ENCODE measurements at places on chromosomes 5 and 9.

DNA sequence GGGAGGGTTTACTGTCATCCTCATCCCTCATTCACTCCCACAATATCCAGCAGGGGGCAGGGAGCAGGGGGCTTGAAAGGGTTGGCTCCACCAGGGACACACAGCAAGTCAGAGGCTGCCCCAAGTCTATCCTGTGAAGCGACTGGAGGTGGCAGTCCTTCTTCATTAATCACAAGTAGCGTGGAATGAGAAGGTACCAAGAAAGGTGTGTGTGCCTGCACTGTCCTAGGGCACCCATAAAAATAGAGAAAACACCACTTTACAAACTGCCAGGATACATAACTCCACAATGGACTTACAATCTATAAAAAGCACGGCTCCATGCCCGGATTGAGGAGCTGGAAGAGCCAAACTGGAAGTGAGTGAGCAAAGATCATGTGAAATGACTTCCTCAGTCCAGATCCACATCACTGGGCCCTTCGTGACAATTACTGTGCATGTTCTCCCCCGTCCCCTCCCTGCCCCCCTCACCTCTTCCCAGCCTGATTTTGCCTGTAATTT, 183.9 kb downstream of the SLIT3 start:
- DNase-seq, result no peak

GRCh38 chr9:84856181-84856632, 186.7 kb downstream of the NTRK2 start:
- no peak for DNase-seq

- DNase-seq, result no peak
Observed at GRCh38 chr5:72427488-72428437, 79.4 kb downstream of the ZNF366 start.

- DNase-seq, result no peak
Observed at GRCh38 chr5:64746446-64746845, 22.0 kb downstream of the SREK1IP1 start.

DNA sequence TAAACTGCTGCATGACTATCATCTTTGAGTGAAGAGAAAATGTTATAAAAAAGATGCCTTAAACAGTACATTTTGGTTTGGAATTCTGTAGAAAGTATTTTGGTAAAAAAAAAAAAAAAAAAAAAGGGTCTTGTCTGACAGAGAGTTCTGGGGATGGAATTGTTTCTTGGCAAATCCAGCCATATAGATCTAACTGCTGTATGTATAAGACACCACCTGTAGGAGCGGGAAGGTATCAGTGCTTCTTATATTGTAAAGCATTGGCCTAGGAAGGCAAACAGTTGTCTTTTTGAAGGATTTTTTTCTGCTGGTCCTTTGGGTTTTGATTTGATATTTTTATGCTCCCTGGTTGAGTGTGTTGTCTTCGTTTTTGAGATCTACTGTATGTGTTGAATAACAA, 2.8 kb downstream of the PURA start:
- DNase-seq, result no peak

DNA sequence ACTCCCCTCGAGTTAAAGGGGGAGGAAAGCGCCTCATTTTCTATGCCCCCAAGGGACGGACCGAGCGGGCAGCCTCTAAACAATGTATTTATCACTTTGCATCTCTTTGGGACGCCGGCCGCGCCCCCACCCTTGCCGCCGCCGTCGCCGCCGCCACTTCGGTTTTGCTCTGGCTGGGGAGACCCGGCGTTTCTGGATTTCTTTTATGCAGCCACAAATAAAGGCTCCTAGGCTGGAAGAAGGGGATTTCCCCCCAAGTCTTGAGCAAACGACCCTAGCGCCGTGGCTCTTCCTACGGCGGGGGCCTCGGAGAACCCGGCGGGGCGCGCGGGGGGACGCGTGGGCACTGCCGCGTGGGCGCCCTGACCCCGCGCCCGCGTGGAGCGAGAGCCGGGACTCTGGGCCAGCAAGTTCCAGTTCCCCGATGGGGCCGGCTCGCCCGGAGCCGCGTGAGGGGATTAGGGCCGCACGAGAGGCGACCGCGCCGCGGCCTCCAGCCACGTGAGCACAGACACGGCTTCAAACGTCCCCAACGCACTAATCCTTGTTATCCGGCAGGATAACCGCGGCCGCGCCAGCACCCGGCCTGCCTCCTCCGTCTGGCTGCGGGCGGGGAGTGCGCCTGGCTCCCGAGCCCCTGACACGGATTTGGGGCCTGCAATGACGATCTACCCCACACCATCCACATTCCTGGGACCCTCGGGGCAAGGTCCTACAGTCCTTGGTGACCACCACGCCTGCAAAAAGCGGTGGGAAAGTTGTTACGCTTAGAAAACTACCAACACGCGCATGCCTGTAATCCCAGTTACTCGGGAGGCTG, 7.9 kb upstream of the NEUROG1 start:
- no peak for DNase-seq

GRCh38 chr9:126673689-126674364, 60.1 kb downstream of the LMX1B start:
- DNase-seq, result no peak

GRCh38 chr5:177232761-177233160, 70.8 kb downstream of the RAB24 start:
- no peak for DNase-seq

DNA sequence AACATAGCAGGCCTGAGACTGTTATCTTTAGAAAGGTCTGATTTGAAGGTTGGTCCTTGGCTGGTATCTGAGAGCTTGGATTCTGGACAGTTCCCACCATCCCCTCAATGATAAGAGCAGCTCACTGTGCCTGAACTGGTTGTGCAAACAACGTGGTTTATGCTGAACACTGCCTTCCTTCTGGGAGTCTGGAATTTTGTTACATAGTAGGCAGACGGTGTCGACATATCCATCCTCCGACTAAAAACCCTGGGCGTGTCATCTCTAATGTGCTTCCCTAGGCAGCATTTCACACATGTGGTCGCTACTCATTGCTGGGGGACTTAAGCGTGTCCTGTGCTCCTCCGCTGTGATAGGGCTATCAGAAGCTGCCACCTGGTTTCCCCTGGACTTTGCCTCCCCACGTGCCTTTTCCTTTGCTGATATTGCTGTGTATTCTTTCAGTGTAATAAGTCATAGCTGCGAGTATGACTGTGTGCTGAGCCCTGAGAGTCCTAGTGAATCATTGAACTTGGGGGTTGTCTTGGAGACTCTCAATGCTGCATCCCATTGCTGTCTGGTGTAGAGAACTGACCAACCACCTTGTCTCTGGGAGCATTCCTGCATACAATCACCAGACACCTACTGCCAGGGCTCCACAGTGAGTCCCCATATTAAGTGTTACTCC, 119.1 kb upstream of the TBC1D2 start:
- DNase-seq, result no peak

DNA sequence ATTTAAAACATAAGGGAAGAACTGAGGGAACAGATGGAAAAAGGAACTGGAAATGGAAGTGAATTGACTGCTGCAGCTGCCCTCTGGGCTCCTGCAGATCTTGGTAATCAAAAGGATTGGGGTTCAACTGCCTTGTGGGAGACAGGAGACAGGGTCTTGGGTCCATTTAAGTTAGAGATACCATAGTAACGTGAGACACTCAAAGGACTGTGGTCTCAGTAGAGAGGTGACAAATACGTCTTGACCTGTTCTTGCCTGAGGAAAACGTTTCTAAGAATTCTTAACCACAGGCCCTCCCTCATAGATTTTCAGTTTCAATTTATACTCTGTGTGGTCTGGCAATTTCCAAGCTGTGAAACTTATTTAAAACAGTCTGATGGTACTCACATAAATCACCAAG, 100.8 kb upstream of the DHFR start:
- DNase-seq, result no peak

GRCh38 chr9:113528811-113529210, 65.3 kb downstream of the RGS3 start:
- no peak for DNase-seq

GRCh38 chr9:90098408-90098807, 493.6 kb downstream of the GADD45G start:
- no peak for DNase-seq

DNA sequence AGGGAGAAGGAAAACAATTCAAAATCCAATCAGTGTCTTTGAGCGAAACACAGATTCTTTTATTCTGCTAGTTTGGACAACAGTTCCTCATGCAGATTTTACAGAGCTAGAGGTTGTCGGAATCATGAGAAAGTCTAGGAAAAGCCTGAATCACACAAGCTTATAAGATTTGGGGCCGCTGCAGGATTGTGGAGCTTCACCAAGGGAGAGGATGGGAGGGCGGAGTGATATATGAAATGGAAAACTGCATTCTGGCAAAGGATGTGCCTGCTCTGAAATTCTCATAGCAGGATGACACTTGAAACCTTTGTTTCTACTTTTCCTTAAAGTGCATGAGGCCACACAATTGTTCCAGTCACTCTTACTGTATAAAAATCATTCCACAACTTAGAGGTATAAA, 134.3 kb downstream of the OR2K2 start:
- DNase-seq, result no peak

DNA sequence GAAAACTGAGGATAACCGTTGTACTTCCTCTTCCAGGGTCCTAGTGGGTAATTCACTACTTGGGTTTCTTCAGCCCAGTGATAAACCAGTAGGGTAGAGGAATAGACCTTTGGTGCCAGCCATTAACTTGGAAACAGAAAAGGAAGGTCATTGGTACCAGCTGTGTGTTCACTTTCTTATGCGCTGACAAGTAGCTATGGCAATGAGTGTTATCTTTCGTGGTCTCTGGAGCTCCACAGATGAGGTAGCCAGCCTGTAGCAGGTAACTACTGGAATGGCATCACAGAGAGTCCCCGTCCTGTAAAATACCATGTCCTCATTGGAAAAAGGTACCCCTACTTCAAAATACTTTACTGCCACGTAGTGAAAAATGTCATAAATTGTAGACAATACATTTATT, 2.3 kb downstream of the UHRF2 start:
- no peak for DNase-seq

DNA sequence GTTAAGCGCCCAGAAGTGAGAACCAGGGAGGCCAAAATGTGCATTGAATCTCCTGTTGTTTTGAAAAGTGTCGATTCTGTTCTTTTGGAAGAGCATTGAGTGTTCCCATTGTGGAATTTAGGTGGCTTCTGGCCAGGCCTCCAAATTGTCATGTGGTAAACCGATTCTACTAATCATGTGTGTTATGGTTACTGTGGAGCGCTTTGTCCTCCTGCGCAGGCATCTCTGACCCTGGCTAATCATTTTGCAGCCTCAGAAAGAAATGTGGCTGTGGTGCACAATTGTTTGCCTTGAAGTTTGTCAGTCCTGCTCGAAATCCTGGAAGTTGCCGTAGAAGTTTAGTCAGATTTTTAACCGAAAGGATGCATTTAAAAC, 121.3 kb downstream of the RASGRF2 start:
- no peak for DNase-seq

- no peak for DNase-seq
Observed at GRCh38 chr9:70901013-70901412, 220.4 kb downstream of the TRPM3 start.

GRCh38 chr5:137148159-137148558, 351.0 kb downstream of the SPOCK1 start:
- no peak for DNase-seq

- no peak for DNase-seq
Observed at GRCh38 chr9:123120953-123121352, 87.5 kb downstream of the GPR21 start.

GRCh38 chr5:83632874-83633273, 87.8 kb downstream of the HAPLN1 start:
- DNase-seq, result no peak

DNA sequence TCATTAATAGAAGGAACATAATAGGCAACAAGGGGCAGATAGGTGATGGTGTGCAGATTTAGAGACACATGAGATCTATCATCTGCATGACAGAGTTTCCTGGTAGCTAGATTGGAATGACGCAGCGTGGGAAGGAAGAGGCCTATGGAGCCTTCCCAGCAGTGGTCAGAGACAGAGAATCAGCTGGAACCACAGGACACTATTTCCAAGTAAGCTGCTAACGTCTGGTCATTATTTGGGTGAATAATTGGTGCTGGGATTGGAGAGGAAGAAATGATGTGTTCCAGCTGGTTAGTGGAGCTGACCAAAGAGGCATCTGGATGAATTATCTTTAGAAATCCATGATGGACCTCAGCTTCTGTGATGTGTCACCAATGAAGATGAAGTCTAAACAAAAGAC, 91.2 kb upstream of the PRR16 start:
- no peak for DNase-seq

DNA sequence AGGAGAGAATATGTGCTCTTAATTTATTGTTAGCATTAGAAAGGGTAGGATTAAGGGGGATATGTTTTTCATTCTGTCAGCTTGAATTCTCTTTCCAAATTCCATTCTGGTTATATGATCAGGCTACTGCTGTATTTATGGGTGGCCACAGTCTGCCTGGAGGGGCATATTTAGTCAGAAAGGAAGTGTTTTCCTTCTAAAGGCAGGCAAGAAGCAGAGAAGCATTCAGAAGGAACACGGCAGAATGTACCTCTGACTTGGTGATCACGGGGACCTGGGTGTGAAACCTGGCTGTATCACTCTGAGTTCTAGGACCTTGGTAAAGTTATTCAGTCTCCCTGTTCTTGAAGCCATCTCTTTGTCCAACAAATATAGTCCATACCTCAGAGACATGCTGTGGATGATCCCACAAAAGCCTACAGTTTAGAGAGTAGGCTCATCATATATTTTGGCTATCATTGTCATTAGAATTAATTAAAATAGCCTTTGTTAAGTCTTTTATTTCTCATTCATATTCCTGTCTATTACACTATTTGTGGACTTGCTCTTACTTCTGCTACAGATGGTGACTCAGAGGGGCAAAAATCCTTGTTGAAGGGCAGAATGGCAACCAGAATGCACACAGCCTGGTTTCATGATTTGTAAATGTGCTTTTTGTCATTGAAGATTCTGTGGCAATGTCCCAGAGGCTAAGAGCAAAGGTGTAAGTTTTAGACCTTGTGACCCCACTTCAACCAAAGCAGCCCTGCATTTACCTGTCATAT, 2.7 kb downstream of the TNC start:
- no peak for DNase-seq

GRCh38 chr5:161966564-161966963, 101.0 kb upstream of the GABRG2 start:
- DNase-seq, result no peak

GRCh38 chr9:134607971-134608370, 33.6 kb upstream of the COL5A1 start:
- DNase-seq, result no peak

- DNase-seq, result no peak
Observed at GRCh38 chr9:136572003-136572827, 26.4 kb upstream of the NOTCH1 start.

DNA sequence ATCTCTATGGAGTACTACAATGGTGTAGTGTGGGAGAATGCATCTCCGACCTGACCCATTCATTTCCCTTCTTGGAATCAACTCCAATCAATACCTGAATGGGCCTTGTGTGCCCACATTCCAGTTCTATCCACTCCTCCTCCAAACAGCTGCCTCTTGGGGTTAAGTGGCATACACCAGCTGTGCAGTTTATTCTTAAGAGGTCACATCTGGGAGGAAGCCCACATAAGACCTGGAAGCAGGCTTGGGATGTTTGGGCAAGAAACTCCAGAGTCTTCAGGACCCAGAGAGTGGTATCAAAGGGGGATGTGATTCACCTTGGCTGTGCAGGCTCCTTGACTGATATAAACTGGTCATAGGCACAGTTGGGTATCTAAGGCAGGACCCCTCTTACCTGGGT, 46.0 kb downstream of the ACTBL2 start:
- no peak for DNase-seq

- DNase-seq, result no peak
Observed at GRCh38 chr9:69090140-69090750, 54.7 kb downstream of the FXN start.

All from T-helper 1 cell (primary cell).